Glomerular endothelial cell (primary cell): ENCODE measurements at places on chromosomes 2 and 18. TPM values are rescaled to one million over a fixed set of nuclear protein-coding genes. Genes with fewer than 3 reads are reported as not detected.

The RBM45 gene
- total RNA-seq = 9.3 and 16.1 TPM in 2 replicates

GRCh38 chr2:29847886-29848285, 73.5 kb downstream of the ALK start:
- no peak for DNase-seq

The POTEE gene
- not detected in 2 replicates for total RNA-seq

DNA sequence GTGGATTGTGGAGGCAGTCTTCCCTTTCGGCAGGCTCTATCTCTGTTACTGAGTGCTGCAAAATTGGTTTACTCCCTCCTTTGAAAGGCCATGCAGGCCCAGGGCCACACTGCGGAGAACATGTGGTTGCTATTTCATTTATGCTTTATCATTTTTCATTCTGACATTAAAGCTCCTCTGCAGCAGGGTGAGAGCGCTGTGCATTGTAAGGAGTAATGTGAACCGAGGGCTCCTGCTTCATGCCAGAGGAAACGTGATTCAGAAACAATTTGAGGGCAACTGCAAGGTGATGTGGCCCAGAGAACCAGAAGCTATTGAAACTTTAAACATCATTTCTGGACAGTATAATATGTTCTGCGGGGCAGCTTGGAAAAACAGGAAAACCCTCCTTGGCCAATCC, 341.6 kb upstream of the NT5C1B start:
- DNase-seq = no peak

The FSHR gene
- not detected in 2 replicates for total RNA-seq

- no peak for DNase-seq
Measured at GRCh38 chr2:65431421-65432226, 775 bp downstream of the SPRED2 start.

- DNase-seq = no peak
Measured at GRCh38 chr2:10047616-10048500, 4.5 kb downstream of the KLF11 start.

GRCh38 chr2:212904646-212905045, 246.8 kb downstream of the IKZF2 start:
- no peak for DNase-seq

DNA sequence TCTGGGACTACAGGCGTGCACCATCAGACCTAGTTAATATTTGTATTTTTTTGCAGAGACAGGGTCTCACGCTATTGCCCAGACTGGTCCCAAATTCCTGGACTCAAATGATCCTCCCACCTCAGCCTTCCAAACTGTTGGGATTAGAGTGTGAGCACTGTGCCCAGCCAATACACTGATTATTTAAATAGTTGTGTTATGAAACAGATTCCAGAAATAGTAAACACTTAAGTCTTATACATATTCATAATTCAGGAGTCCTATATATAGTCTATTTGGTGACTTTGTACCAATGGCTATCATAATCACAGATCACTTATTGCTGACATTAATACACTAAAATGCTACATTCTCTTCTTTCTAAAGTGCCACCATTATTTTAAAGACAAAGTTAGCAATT, 12.8 kb downstream of the NFU1 start:
- no peak for DNase-seq

The CYP27C1 gene
- total RNA-seq = 1.9 and 2.3 TPM in 2 replicates

DNA sequence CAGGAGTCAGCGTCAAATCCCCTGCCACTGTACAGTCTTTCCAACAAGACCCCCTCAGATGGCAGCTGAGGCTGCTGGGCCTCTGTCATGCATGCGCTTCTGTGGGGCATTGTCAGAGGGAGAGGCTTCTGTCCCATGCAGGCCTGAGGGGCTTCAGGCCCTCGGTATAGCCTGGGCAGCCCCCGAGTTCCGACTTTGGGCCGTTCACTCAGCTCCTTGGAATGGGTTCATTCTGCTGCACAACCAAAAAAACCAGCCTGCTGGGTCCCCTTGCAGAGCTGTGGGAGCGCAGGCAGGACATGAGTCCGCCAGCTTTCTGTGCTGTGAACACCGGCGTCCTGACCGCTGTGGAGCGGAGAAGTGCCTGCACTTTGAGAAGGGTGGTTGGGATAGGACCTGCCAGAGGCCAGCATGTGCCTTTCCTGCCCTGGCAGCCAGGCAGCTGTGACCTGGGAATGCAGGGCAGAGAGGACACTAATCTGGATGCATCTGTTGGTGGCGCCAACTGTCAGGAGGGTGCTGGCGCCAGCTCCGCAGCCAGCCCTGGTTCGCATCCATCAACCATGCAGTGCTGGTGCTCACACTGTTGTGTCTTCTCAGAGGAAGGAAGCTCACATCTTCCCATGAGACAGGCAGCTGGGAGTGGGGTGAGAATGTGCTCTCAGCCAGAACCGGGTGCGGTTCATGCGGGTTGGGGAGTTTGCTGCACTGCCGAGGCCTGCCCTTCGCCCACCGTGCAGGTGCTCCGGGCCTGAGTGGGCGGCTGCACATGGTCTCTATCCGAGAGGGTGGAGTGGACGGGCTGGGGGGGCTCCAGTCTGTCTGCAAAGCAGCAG, 14.3 kb downstream of the ARHGEF4 start:
- DNase-seq = no peak

- no peak for DNase-seq
Measured at GRCh38 chr2:169961911-169962310, 134.7 kb downstream of the UBR3 start.

The TEKT4 gene
- not detected in 2 replicates for total RNA-seq

GRCh38 chr2:216651351-216651881, 18.2 kb downstream of the IGFBP2 start:
- no peak for DNase-seq

- DNase-seq = no peak
Measured at GRCh38 chr2:234137400-234138014, 87.0 kb downstream of the SPP2 start.

GRCh38 chr18:39403121-39403520, 1837.5 kb upstream of the CELF4 start:
- DNase-seq = no peak

DNA sequence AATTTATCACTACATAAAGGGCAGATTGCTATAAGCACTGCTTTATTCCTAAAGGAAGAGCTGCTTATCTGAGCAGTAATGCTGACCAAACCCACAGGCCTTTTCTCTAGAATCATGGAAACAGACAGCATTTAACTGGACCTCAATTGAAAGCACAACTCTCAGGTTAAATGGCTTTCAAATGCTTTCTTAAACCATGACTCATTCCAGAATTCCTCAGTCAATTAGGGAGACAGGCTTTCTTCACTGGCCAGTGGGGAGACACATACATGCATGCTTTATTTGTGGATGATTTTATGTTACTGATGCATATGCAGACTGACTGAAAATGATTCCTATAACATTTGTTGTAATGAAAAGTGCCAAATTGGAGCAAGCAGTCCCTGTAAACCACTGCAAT, 114.6 kb downstream of the ACVR1 start:
- no peak for DNase-seq

GRCh38 chr2:18119883-18120282, 241.4 kb downstream of the KCNS3 start:
- DNase-seq = no peak

The ANKAR gene
- total RNA-seq = 1.2 and 3.3 TPM in 2 replicates

The GCG gene
- not detected in 2 replicates for total RNA-seq

DNA sequence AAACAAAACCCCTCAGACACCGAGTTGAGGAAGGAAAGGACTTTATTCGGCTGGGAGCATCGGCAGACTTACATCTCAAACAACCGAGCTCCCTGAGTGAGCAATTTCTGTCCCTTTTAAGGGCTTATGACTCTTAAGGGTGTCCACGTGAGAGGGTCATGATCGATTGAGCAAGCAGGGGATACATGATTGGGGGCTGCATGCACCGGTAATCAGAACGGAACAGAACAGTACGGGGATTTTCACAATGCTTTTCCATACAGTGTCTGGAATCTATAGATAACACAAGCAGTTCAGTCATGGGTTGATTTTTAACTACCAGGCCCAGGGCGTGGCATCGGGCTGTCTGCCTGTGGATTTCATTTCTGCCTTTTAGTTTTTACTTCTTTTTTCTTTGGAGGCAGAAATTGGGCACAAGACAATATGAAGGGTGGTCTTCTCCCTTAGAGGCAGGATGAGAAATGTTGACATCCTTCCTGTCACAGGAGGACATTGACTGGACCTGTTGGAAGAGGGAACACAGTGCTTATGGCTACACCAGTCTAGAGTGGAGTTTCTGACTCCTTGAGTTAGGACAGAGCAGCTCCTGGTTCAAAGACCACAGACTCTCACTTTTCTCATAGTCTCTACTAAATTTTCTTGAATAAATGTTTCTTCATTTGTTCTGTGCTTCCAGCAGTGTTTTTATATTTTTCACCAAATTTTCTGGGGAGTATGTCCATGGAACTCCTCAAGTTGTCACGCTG, 35.8 kb downstream of the SPOPL start:
- no peak for DNase-seq

DNA sequence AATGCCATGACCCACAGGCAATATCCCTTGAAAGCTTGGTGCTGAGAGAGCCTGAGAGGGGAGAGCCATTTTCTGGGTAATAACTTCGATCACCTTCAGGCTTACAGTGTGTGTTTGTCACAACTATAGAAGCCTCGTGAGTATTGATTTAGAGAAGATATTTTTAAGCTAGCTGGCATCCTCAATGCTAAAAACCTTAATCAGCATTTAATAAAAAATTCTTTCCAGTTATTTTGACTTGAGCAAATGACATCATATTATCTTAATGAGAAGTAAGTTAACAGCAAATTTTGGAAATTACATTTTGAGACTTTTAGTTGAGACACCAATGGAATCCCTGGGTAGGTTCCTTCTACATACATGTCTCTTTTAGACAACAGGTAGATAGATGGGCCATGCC, 283.7 kb downstream of the NYAP2 start:
- no peak for DNase-seq
